ENCODE measurements at places on chromosomes 5 and 9.

DNA sequence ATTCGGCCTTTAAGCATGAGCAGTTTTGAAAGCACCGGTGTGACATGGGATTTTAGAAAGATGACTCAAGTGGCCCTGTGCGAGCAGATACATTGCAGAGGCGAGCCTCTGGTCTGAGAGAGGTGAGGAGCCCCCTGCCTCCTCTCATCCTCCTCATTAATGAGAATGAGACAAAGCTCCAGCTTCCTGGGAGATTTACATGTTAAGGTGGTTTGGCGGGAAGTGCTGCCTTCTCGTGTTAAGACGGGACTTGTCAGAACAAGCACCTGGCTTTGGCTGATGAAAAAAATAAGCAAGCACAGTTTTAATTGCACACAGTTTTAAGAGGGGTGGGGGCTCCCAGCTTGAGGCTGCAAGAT is 68.1 kb downstream of the ACTL7B start:
- DNase-seq: no peak

GRCh38 chr5:124654418-124654817 is 92.0 kb downstream of the ZNF608 start:
- DNase-seq: no peak

DNA sequence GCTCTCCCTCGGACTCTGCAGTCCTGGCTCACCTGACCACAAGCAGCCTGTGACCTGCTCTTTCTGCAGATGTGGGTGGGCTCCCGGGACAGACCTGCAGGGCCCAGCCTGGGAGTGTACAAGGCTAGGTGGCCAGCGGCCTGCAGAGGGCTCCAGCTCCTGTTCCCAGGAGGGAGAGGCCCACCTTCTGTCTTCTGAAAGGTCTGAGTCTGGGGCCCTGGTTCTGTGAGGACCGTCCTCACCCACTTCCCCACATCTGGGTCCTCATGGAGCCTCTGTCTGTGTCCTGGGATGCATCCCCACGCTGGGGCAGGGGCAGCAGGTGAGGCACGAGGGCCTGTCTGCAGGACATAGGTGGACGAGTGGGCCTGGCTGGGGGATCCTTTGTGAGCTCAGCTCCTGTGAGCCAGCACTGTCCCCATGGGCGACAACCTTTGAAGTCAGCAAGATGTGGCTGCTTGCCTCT is 43.7 kb downstream of the PHF2 start:
- no peak for DNase-seq

GRCh38 chr5:74738406-74738805 is 28.5 kb downstream of the GFM2 start:
- no peak for DNase-seq

GRCh38 chr9:126062158-126062886 is 264.3 kb upstream of the MVB12B start:
- no peak for DNase-seq

DNA sequence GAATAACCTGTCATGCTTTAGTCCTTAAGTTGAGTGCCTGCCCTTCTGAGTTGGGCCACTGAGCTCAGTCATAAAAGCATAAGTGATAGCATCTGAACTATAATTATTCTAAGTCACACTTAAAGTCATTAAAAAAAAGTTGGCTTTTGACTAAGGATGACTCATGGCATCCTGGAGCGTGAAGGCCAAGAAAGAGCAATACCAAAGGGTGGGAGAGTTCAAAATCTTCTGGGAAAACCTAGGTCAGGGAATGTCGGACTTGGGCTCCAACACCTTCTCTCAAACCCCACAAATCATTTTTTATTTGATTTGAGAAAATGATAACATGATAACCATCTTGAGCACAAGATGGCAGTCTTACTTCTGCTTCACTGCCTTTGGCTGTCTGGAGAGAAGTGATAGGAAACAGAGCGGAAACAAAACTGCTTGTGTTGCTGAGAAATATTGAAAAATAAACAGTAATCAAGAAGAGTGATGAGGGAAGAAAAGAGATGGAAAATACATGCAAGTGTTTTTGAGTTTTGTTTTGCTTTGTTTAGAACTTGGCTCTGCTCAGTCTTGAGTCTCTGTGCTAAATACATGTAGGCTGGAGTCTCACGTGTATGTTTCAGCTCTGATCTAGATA is 16.9 kb upstream of the NTRK2 start:
- DNase-seq: no peak

DNA sequence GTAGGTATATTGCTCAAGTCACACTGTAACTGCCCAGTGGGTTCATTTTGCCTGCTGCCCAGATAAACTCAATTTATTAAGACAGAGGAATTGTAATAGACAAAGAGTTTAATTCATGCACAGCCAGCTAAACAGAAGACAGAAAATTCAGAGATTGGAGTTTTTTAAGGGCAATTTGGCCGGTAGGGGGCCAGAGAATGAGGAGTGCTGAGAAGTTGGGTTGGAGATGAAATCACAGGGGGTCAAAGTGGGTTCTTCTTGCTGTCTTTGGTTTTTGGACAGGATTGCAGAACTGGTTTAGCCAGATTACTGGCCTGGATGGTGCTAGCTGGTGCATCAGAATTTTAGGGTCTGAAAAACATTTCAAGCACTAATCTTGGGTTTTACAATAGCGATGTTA is 20.7 kb upstream of the IL33 start:
- no peak for DNase-seq

GRCh38 chr9:80707120-80707519 is 982.2 kb downstream of the TLE1 start:
- peak; percentile 76 for DNase-seq

GRCh38 chr9:98619788-98620187 is 88.9 kb downstream of the GABBR2 start:
- DNase-seq: no peak

- DNase-seq: no peak
Measured at GRCh38 chr5:127612441-127613141, 36.3 kb upstream of the CTXN3 start.

DNA sequence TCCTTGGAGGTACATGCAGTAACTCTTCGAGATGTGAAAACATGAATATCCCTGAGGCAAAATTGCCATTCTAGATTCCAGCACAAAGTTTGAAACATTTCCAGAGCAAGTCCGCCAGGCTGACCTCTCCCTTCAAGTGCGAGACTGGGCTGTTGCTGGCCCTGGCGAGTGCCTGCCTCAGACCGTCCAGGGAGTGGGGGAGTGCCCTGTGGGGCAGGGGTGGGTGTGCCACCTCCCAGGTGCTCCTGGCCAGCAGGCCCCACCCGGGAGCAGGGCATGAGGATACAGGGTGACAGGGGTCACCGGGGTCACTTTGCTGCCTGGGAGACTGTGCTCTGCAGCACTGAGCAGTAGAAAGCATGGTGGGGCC is 199.9 kb downstream of the AOPEP start:
- DNase-seq: no peak

- DNase-seq: no peak
Measured at GRCh38 chr5:135240283-135240633, 158.8 kb downstream of the MACROH2A1 start.

GRCh38 chr5:4116834-4117233 is 521.2 kb downstream of the IRX1 start:
- peak; percentile 19 for DNase-seq

- peak; percentile 52 for DNase-seq
Measured at GRCh38 chr5:55600497-55601203, 65.9 kb upstream of the PLPP1 start.

DNA sequence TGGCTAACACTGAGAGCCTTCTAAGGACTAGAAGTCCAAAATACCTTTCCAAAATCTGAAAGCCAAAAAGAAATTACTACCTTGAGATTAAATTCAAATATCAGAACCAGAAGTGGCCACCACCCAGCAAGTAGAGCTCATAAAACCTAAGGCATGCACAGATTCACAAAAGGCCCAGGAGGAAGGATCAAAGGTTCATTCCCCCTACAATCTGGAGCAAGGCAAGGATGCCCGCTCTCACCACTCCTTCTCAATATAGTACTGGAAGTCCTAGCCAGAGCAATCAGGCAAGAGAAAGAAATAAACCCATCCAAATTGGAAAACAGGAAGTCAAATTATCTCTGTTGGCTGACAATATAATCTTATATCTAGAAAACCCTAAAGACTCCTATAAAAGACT is 6.0 kb downstream of the RASEF start:
- DNase-seq: no peak
